ENCODE measurements at places on chromosomes 2 and 18.

GRCh38 chr18:79739440-79739778 lies 58.3 kb upstream of the KCNG2 start:
- no peak for DNase-seq

- DNase-seq: no peak
Observed at GRCh38 chr2:233342301-233342700, 12.0 kb upstream of the DGKD start.

GRCh38 chr2:73177645-73178255 lies 24.6 kb upstream of the NOTO start:
- DNase-seq: no peak

DNA sequence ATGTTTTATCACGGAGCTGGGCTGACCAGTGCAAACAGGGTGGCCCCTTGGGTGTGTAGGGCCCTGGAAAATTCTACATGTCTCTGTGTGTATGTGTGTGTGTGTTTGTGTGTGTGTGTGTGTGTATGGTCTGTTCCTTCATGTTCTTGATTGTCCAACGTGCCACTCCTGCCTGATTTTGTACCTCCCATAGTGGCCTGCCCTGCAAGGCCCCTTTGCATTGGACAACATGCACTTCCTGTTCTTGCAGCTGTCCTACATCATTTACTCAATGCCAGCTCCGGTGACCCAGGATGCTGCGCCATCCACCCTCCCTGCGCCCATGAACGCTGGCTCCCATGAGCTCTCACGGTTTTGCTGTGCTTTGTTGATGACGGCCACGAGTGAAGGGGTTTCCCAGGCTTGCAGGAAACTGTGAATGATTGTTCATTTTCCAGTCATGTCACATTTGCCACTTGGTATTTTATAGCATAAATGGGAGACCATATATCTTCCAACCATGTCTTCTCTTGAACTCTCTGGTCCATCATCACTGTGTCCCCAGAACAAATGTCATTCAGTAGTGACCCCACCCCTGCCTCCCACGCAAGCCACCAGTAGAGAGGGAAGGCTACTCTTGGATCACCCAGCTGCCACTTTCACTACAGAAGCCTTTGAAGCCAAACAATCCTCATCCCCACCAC lies 69.7 kb upstream of the NCK2 start:
- DNase-seq: no peak

DNA sequence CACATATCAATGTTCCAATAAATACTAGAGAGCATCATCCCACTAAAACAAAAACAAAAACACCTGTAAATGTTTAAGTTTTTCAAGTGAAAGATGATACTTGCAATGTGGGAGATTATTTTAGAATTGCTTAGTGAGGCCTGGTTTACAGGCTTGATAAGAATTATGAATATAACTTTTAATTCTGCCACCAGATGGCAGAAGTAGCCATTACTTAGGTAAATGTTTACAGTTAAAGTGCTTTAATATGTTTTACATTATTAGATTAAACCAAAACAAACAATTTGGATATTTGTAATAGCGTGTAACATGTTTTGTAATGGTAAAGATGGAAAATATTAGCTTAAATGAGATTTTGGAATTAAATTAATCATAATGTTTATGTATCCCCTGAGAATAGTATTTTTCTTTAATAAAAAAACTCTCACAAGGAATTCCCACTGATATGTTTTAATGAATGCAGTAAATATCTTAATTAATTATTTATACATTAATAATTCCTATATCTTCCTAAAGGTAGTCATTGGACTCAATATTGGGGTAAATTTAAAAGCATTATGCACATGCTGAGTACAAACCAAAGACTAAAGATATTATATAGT lies 522.0 kb downstream of the SPAG16 start:
- no peak for DNase-seq

GRCh38 chr2:225100269-225100668 lies 58.0 kb upstream of the DOCK10 start:
- DNase-seq: no peak

GRCh38 chr2:28970464-28971160 lies 10.5 kb upstream of the TOGARAM2 start:
- no peak for DNase-seq

DNA sequence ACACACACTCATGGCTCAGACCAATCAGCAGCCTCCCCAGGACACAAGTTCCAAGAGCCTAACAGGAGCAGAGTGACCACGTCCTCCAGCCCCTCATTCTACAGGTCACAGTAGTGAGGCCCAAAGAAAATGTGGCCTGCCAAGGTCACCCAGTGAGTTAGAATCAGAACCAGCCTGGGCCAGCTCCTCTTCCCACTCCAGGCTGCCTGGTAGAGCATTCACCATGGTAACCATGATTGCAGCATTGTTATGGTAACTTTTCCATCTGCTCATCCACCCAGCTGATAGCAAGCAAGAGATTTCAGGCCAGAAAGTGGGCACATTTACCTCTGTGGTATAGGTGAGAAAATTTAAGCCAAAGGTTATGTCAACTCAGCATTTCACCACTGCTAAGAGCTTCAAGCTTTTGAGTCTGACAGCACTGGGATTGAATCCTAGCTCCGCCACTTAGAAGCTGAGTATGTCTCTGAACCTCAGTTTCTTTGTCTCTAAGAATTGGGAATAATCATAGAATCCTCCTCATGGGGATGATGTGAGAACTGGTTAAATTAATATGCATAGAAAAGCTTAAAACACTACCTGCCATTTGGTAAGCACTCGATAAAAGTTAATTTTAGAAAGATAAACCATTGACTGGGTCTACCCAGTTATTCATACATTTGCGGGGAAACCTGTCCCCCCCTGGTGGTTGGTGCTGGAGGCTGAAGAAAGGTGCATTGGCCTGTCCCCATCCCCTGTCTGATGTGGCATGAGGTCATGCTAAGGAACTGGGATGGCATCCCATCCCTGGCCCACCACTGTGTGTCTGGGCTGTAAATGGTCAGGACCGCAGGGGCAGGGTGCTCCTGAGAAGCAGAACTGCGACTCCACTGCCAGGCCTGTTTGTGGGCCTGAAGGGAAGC lies 181.5 kb downstream of the KLHL29 start:
- DNase-seq: no peak

GRCh38 chr2:75828826-75829225 lies 118.1 kb upstream of the GCFC2 start:
- DNase-seq: no peak

DNA sequence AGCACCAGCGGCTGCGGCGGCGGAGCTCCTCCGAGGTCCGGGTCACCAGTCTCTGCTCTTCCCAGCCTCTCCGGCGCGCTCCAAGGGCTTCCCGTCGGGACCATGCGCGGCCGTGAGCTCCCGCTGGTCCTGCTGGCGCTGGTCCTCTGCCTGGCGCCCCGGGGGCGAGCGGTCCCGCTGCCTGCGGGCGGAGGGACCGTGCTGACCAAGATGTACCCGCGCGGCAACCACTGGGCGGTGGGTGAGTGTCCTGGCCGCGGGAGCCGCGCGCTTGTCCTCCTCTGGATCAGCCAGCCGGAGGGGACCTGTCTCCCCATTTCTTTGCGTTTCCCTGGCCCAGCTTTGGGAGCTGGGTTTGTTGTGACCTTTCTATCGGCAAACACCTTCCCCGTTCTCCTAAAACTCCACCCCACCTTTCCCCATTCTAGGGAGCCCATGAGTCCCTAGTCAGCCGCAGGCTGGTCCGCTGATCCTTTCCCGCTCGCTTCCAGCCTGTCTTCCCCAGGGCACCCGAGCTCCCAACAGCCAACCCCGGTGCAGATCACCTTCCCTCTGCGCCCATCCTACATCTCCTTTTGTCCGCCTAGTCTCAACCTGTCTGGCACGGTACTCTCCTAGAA lies 316 bp downstream of the GRP start:
- no peak for DNase-seq

- no peak for DNase-seq
Observed at GRCh38 chr2:61045999-61046398, 19.7 kb upstream of the SANBR start.

GRCh38 chr2:154554046-154554445 lies 144.4 kb upstream of the KCNJ3 start:
- no peak for DNase-seq

- DNase-seq: no peak
Observed at GRCh38 chr2:137435162-137435561, 529.1 kb upstream of the HNMT start.

GRCh38 chr18:4319738-4320677 lies 135.1 kb downstream of the DLGAP1 start:
- DNase-seq: no peak

- DNase-seq: peak; percentile 61
Observed at GRCh38 chr2:232315049-232315922, 63.3 kb upstream of the ALPP start.

GRCh38 chr2:118974103-118974993 lies 32.4 kb downstream of the MARCO start:
- DNase-seq: no peak

- no peak for DNase-seq
Observed at GRCh38 chr2:190666895-190667294, 18.0 kb downstream of the NAB1 start.

- DNase-seq: peak; percentile 42
Observed at GRCh38 chr18:45722899-45723298, 1.1 kb upstream of the SLC14A1 start.

DNA sequence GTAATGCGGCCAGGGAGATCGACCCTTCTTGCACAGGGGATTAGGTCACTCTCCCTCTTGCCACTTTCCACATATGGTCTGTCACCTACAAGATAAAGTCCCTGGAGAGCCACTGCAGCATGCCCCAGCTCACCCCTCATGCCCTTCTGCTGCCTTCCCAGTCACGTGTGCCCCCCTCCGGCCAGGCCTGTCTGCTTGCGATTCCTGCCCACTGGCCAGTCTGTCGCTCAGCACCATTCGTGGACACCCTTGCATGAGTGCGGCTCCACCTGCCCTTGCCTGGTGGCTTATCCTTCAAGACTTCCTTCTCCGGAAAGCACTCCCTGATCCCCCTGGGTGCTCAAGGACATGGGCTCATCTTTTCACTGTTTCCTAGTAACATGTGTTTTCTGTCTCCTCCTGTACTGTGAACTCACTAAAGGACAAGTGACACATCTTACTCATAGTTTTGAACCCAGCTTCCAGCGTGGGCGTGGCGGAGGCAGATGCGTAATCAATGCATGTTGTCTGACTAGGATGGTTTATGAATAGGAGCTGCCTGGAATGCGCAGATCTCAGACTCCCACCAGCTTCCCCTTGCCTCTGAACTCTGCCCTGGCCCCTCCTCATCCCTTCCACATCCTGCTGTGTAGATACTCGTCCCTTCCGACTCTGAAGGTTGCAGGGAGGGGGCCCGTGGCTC lies 7.8 kb upstream of the NT5DC4 start:
- no peak for DNase-seq

DNA sequence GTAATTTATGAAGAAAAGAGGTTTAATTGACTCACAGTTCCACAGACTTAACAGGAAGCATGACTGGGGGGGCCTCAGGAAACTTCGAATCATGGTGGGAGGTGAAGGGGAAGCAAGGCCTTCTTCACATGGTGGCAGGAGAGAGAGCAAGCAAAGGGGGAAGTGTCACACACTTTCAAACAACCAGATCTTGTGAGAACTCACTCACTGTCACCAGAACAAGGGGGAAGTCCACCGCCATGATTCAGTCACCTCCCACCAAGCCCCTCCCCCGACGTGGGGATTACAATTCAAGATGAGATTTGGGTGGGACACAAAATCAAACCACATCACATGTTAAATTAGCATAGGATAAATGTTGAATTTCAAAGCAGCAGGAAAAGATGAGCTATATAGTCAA lies 56.2 kb downstream of the STRADB start:
- DNase-seq: no peak

GRCh38 chr2:50786345-50786744 lies 245.6 kb downstream of the NRXN1 start:
- DNase-seq: no peak

- no peak for DNase-seq
Observed at GRCh38 chr2:212536817-212537725, 1.5 kb downstream of the ERBB4 start.

DNA sequence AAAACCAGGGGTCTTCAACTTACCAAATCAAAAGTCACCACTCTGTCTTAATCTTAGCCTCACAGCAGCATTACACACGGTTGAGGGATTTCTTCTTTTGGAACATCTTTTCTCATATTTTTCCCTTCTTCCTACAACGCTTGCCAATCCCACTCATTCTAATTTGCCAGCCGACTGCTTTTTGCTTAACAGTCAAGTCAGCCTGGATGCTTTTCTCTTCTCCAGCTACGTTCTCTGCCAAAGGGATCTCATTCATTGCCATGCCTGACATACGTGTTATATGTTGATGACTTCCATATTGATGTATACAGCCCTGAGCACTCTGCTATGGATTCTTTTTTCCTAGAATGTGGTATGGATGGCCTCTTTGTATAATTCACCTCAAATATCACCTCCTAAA lies 37.3 kb downstream of the CDH19 start:
- no peak for DNase-seq

- DNase-seq: no peak
Observed at GRCh38 chr2:3959372-3959771, 256.0 kb downstream of the DCDC2C start.

- DNase-seq: no peak
Observed at GRCh38 chr18:45951016-45951714, 16.0 kb downstream of the EPG5 start.

- no peak for DNase-seq
Observed at GRCh38 chr2:88077080-88077479, 9.5 kb downstream of the SMYD1 start.

DNA sequence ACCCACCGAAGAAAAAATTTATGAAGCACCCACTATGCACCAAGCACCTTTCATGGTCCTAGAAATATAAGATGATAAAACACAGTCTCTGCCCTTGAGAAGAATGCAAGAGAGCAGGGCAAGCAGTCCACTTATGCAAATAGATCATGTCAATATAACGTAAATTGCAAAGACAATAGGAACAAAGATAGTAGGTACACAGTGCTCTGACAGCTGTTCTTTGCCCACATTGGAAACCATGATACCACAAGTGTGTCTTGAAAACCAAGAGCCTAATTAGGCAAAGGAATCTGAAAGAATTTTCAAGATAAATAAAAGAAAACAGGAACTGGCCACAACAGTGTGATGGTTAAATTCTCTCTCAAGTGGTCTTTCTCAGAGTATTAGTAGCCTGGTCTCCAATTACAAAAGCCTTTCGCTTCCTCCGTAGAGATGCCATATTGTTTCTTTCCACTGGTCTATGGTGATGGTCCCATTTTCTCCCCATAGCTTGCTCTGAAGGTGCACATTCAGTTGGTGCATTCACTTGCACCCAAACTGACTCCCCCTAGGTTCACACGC lies 108.5 kb downstream of the VWC2L start:
- DNase-seq: no peak

DNA sequence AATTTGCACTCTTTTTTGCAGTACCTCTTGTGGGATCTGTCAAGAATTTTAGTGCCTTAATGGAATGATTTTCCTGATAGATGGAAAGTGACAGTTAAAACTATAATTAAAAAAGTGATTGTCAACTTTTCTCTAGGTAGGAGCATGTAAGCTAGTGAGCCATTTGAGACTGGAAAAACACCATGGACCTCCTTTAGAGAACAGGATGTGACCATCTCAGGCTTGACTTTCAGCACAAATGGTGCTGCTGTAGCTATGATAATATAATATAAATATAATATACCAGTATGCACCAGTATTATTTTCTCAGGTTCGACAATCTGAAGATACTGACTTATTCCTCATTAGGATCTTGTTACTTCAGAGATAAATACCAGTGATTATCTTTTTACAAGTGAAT lies 27.8 kb downstream of the ZNF236 start:
- DNase-seq: no peak
